ENCODE measurements at places on chromosomes 4 and X.

DNA sequence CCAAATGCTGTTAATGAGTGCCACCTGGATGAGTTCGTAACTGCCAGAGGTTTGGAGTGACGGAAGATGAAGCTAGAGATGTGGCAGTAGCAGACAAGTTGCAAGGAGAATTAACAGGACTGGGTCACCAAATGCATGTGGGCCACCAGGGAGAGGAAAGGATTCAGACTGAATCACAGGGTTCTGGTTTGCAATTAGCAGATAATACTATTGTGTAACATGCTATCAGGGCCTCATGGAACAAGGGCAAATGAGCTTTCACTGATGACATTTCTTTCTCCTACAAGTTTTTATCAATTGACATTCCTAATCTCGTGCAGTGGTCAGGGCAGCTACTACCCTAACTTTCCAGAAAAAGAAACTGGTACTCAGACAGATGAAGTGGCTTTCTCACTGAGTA lies 21.4 kb downstream of the GAB3 start:
- DNase-seq = no peak

DNA sequence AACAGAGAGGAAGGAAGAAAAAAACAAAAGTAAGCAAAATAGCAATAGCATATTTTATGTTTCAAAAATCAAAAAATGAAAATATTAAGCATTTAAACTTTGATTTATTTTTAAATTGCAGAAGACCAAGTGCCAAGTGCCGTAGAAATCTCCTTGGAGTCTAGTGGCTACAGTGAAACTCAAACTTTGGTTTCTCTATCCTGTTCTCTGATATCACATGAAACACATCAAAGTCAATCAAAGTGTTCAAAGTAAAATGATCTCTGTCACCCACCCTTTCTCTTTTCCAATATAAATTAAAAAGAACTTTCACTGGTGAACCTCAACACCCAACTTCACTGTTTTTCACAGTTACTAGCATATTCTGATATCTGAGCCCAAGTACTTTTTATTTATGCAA lies 81.1 kb downstream of the HADH start:
- no peak for DNase-seq

DNA sequence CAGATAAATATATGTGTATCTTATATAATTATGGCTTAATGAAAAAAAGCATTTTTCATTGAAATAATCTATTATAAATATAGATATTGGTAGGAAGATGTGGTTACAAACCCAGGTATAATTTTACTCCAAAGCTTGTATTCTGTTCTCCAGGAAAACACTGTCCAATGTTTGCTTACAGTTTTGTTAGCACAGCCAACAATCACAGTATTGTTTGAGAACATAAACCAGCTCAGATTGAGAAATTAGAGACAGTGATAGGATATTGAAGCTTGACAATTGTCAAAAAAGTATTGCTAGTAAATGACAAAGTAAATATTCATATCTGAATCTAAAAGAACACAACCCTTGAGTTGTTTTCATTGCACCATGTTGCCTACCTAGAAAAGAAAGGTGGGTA lies 228.8 kb downstream of the ADGRL3 start:
- no peak for DNase-seq

- peak; percentile 71 for DNase-seq
Measured at GRCh38 chr4:128810871-128811570, 1.5 kb downstream of the JADE1 start.

GRCh38 chrX:107672955-107673378 lies 44.7 kb downstream of the PRPS1 start:
- DNase-seq = peak; percentile 13

DNA sequence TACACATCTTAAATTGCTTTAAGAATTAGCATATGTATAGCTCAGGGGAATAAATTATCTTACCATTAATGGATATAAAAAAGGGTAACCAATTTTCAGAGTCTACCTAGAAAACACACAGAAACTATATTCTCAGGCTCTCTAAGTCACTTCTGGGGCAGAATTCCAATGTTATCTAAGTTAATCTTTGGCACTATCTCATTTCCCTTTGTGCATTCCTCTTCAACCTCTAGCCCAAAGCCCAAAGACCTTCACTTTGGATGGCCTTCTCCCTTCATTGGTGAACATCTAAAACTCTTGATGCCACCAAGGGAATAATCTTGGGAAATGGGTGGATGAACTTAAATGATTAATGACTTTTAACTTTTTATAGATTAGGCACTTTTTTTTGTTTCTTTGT lies 108.3 kb downstream of the APBB2 start:
- DNase-seq = no peak

- DNase-seq = peak; percentile 30
Measured at GRCh38 chr4:110196206-110196870, 2.1 kb downstream of the ELOVL6 start.

DNA sequence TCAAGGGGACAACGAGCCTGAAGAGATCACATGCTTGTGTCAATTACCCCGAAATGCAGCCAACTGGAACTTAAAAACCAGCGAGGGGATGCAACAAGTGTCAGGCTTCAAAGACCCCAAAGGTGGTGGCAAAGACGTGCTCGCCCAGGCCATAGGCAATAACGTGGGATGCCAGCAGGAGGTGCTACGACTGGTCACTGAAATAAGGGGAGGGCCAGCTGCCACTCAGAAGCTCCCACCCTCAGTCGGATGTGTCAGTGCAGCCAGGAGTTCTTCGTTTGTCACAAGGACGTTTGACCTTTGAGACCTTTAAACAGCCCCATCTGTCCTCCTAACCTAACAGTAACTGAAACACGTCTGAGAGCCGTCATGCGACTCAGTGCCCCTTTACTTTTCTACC lies 556.8 kb upstream of the PCDH10 start:
- DNase-seq = no peak

- DNase-seq = no peak
Measured at GRCh38 chr4:70559924-70560323, 32.1 kb upstream of the AMBN start.

DNA sequence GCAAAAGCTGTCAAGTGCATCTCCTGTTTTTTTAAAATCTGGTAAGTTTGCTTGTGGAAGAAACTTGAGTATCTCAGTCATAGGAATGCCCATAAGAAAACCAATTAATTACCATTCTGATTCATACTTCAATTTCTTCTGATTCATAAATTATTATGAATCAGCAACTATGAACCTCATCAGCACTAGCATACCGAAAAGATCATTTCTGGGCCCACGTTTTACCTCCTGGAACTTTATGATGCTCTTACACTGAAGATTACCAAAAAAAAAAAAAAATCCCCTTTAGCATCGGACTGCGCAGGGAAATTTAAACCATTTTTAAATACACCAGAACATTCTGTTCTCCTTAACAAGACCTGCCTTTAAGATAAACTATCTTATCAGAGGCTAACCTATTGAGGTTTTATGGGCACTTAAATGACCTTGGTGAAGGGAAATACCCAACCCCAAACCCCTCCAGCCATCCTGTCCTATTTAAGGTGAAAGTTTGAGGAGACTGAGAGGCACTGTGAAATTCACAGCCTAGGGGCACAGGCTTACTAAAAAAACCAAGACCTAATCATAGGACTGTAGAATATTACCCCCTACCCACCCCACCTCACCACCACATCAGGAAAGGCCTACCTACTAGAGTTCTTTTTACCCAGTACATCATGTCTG lies 38.2 kb upstream of the ABCG2 start:
- DNase-seq = no peak

- DNase-seq = no peak
Measured at GRCh38 chrX:49309401-49309981, 6.0 kb downstream of the GAGE10 start.

- no peak for DNase-seq
Measured at GRCh38 chr4:111048316-111048715, 425.4 kb upstream of the PITX2 start.

GRCh38 chr4:140635606-140636005 lies 66.8 kb upstream of the UCP1 start:
- DNase-seq = no peak

GRCh38 chr4:177356206-177356605 lies 46.5 kb downstream of the NEIL3 start:
- no peak for DNase-seq

DNA sequence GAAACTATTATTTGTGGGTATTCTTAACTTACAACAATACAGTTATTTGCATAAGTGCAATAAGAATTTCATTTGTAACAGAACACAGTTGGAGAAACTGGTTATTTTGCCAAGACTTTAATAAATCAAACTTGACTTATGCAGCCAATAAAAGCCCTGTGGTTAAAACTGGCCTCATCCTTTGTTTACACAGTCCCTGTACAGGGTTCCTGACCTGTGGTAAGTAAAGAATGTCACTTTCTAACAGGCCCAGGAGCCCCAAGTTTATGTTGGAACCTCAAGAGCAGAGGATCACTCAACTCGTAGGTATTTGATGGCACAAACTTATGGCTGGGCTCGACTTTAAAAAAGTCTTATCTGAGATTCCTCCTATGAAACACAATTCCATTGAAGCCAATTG lies 88.6 kb upstream of the PTCHD1 start:
- no peak for DNase-seq

- no peak for DNase-seq
Measured at GRCh38 chrX:18924507-18925088, 59.3 kb downstream of the PHKA2 start.

DNA sequence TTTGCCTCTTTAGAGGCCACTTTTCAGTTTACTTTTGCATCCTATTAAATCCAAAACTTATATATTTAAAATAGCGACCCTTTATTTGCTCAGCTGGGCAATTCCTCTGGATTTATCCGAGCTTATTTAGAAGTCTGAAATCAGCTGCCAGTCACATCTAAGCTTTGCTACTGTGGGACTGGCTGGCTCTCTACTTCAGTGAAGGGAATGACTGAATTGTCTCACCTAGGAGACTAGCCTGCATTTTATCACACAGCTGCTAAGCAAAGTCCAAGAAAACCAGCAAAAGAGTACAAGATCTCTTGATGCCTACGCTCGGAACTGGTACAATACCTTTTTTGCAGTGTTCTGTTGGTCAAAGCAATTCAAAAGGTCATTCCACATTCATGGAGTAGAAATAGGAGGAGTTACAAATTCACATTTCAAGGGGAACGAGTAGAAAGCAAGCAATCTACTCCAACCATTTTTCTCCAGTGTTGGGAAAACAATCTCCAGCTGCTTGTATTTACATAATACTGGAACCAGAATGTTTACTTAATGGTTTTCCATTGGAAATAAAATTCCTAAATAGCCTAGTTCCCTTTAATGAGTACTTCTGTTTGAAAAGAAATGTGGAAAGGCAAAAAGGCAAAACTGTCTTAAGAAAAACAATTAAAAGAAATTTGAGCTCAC lies 160.2 kb downstream of the MAGEB5 start:
- DNase-seq = no peak

DNA sequence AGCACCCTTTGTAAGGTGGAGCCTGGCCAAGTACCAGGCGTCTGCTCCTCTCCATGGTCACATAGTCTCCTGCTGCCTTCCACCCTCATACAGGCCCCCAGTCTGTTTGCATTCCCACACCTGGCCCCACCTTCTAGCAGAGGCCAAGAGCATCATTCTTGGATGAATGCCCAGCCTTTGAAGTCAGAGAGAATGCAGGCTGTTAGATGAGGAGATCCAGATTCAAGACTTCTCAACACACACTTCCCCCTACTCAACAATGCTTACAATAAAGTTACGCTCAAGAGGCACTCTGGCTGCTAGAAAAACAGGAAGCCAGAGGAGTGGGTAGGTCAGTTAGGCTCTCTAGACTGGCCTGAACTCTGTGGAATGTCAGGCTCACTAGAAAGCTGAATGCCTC lies 43.3 kb downstream of the SHROOM4 start:
- no peak for DNase-seq

- no peak for DNase-seq
Measured at GRCh38 chr4:169128902-169129301, 118.8 kb upstream of the CBR4 start.

GRCh38 chr4:25925486-25926201 lies 11.6 kb downstream of the SMIM20 start:
- no peak for DNase-seq

- no peak for DNase-seq
Measured at GRCh38 chr4:96052827-96053226, 212.9 kb downstream of the PDHA2 start.

DNA sequence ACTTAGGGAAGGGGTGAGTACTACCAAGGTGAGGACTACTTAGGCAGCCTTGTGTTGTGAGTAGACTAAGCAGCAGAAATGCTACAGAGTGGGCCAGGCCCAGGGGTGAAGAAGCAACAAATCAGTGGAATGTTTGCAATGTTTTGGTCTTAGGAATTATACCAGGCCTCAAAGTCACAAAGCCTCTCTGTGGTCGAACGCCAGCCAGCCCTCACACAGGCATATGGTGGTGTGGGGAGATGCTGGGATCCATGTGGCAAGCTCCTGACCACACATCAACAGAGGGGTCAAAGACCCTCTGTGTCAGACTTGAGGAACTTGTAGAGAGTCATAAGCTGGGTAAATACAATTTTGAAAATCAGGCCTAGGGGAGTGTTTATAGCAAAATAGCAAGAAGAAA lies 153.8 kb upstream of the KLF3 start:
- no peak for DNase-seq

DNA sequence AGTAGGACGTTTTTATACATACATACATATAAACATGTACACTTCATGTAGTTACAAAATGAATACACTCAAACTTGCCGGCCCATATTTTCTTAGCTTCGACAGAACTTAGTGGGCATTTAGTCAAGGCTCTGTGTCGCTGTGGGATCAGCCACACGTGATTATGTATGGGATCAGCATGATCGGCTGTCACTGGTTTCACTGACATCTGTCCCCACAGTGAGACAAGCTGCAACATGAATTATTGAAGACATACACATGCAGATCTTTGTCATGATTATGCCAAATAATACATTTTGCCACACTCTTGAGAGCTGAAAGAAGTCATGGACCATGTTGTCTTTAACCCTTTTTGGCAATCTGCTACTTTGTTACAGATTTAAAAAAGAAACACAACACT lies 38.2 kb upstream of the NAA11 start:
- no peak for DNase-seq

- DNase-seq = no peak
Measured at GRCh38 chr4:164959896-164960295, 17.6 kb downstream of the TRIM61 start.

- no peak for DNase-seq
Measured at GRCh38 chrX:137695417-137695816, 129.5 kb downstream of the ZIC3 start.

DNA sequence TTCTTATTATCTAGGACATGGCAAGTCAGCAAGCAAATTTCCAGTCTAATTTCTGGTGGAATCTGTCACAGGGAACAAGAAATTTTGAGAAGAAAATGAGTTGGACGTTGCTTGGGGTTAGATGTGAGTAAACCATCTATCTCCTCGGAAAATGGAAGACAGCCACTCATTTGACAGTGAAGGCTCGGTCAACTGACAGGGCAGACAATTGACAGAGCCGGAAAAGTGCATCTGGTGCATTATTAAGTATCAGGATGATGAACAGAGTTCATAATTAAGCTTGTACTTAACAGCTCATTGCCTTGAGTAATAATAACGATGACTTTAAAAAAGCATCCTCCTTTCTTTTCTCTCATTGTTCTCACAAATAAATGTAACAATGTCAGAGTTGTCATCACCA lies 168.4 kb downstream of the MAD2L1 start:
- no peak for DNase-seq

- DNase-seq = no peak
Measured at GRCh38 chr4:48958582-48958981, 27.5 kb upstream of the CWH43 start.

- no peak for DNase-seq
Measured at GRCh38 chr4:171846232-171846631, 33.0 kb downstream of the GALNTL6 start.

GRCh38 chr4:55143858-55144257 lies 18.5 kb upstream of the KDR start:
- no peak for DNase-seq

- DNase-seq = no peak
Measured at GRCh38 chr4:150268444-150268843, 190.2 kb downstream of the DCLK2 start.
